PC-3 (cell line): ENCODE measurements at places on chromosomes 5 and 9. TPM values are rescaled to one million over a fixed set of nuclear protein-coding genes. Genes with fewer than 3 reads are reported as not detected.

Gene TMEM215
- not detected in 2 replicates for total RNA-seq

GRCh38 chr9:117987945-117988344 lies 283.7 kb downstream of the TLR4 start:
- DNase-seq = no peak
- no peaks in the 10 kb centered on the region for H3K36me3 ChIP-seq
- H3K4me1 ChIP-seq = no peaks in the 10 kb centered on the region
- no peak overlapping the region for H3K27ac ChIP-seq

DNA sequence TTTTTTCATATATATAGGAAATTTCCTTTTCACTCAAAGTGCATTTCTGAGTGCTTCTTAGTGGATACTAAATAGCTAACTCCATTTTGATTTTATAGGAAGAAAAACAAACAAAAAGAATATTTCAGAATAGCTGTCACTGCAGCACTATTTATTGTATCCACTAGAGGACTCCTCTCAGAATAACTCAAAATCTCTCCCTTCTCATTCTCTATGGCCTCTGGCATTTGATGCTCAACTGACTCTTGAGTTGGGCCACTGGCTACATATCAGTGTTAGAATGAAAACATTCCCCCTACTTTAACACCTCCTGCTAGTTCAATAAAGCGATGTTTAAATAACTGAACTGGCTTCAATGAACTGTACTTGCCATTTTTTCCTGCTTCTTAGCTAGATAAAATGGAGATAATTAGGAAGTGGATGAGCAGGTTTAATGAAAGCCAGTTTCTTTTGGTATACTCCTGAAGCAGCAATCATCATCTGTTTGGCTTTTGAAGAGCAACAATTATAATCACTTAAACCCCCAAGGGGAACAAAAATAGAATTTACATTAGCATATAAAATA lies 16.6 kb upstream of the ELAVL2 start:
- H3K36me3 ChIP-seq = no peaks in the 10 kb centered on the region
- H3K27me3 ChIP-seq = no peaks in the 10 kb centered on the region
- H3K4me3 ChIP-seq = no peak overlapping the region

DNA sequence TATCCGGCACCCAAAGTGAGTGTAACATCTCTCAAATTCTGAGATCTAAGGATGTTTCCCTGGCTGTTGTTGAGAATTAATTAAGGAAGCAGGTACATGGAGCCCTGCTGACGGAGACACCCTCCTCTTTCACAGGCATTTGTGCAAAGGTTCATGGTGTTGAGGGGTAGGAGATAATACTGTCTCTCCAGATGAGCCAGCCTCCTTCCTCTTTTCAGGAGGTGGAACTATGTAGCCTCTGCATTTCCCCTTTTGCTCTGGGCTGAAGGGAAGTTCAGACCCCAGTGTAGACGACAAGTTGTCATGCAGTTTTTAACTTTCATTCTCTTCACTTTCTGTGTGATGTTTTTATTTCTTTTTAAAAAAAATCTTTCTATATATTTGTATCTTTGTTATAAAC lies 107.5 kb downstream of the GALNT10 start:
- DNase-seq = no peak
- no peaks in the 10 kb centered on the region for H3K27me3 ChIP-seq
- peaks cover 31% of the 10 kb centered on the region for H3K36me3 ChIP-seq
- no peak overlapping the region for H3K4me3 ChIP-seq
- H3K4me1 ChIP-seq = peaks cover 29% of the 10 kb centered on the region
- H3K27ac ChIP-seq = no peak overlapping the region

Gene ZNF484
- total RNA-seq = 3.8 and 3.9 TPM in 2 replicates

Gene FGFR4
- 24.6 and 34.9 TPM in 2 replicates for total RNA-seq

Gene PLAC8L1
- total RNA-seq = 0.95 TPM in 1 of 2 replicates, not detected in the other

DNA sequence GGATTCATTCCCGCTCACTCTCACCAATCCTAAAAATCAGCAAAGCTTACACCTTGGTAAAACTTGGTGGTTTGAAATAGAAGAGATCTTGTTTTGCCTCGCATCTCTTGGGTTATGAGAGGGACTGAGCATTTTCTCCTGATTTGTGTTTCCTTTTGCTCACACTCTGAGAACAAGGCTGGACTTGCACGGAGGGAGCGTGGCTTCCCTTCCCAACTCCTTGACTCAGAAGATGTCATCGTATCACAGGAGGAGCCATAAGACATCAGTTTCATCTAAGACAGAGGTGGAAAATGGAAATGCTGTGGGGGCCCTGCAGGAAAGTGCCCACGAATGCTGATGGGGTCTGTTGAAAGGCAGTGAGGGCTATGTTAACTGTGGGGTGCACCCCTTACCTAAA lies 37.4 kb downstream of the CTSL start:
- no peak overlapping the region for H3K27ac ChIP-seq
- no peak overlapping the region for H3K4me3 ChIP-seq
- no peak for DNase-seq
- no peaks in the 10 kb centered on the region for H3K27me3 ChIP-seq

Gene SPATA6L
- total RNA-seq = 1.4 TPM in 1 of 2 replicates, not detected in the other

GRCh38 chr9:134360180-134360759 lies 34.0 kb downstream of the RXRA start:
- peaks cover 24% of the 10 kb centered on the region for H3K4me1 ChIP-seq
- H3K27me3 ChIP-seq = no peaks in the 10 kb centered on the region
- no peak overlapping the region for H3K27ac ChIP-seq
- DNase-seq = no peak

GRCh38 chr9:26261503-26262330 lies 583.5 kb upstream of the TUSC1 start:
- H3K36me3 ChIP-seq = no peaks in the 10 kb centered on the region
- H3K4me1 ChIP-seq = peaks cover 88% of the 10 kb centered on the region
- peak; percentile 86 for DNase-seq
- H3K4me3 ChIP-seq = peak overlapping the region; percentile 41; the same call in 1 of the 2 replicates
- peak overlapping the region; percentile 94 for H3K27ac ChIP-seq
- no peaks in the 10 kb centered on the region for H3K27me3 ChIP-seq

Gene SPARC
- 0.86 and 2.7 TPM in 2 replicates for total RNA-seq

GRCh38 chr5:166947045-166947444 lies 1344.4 kb upstream of the WWC1 start:
- H3K27me3 ChIP-seq = no peaks in the 10 kb centered on the region
- H3K36me3 ChIP-seq = no peaks in the 10 kb centered on the region
- no peak for DNase-seq
- no peaks in the 10 kb centered on the region for H3K4me1 ChIP-seq
- H3K4me3 ChIP-seq = no peak overlapping the region

DNA sequence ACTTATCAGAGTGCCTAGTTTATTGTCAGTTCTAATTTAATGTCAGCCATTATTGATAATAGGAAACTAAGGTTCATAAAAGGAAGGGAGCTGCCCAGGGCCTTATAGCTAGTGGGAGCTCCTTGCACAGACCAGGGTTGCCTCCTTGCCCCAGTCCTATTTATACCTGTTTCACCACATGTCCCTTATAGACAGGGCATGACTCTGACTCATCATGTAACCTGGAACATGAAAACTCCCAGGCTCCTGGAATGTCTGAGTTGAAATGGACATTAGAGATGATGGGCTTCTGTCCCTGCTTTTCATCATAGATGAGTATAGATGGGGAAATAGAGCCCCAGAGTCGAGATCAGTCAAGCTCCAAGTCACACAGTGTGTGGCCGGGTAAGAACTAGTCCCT lies 21.1 kb downstream of the FAT2 start:
- no peaks in the 10 kb centered on the region for H3K27me3 ChIP-seq
- H3K27ac ChIP-seq = peak overlapping the region; percentile 62
- H3K36me3 ChIP-seq = no peaks in the 10 kb centered on the region

Gene MEIKIN
- not detected in 2 replicates for total RNA-seq

DNA sequence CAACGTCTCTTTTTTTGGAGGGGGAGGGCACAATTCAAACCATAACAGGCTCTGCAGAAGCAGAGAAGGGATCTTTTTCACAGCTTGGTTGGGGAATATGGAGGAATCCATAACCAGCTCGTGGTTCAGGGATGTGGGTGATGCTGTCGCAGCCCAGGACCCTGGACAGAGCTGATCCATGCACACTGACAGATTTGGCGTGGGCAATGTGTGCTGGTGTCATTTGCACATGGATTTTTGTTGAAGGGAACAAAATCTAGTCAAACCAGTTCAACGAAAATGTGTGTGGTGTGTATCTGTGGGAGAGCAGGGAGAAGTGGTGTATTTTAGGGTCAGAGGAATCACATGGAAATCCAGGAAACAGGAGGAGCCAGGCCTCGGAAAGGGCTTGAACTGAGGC lies 4.2 kb downstream of the DOCK2 start:
- no peaks in the 10 kb centered on the region for H3K27me3 ChIP-seq
- no peak overlapping the region for H3K4me3 ChIP-seq
- no peak overlapping the region for H3K27ac ChIP-seq
- DNase-seq = peak; percentile 75
- peaks cover 11% of the 10 kb centered on the region for H3K4me1 ChIP-seq

GRCh38 chr5:116409591-116410296 lies 164.9 kb downstream of the SEMA6A start:
- H3K4me3 ChIP-seq = no peak overlapping the region
- H3K27ac ChIP-seq = no peak overlapping the region
- H3K4me1 ChIP-seq = no peaks in the 10 kb centered on the region
- H3K27me3 ChIP-seq = no peaks in the 10 kb centered on the region

GRCh38 chr9:124860582-124861341 lies 995 bp downstream of the RPL35 start:
- no peaks in the 10 kb centered on the region for H3K27me3 ChIP-seq
- H3K36me3 ChIP-seq = peaks cover 42% of the 10 kb centered on the region
- H3K4me1 ChIP-seq = peaks cover 26% of the 10 kb centered on the region
- peak overlapping the region; percentile 98 for H3K4me3 ChIP-seq
- DNase-seq = no peak
- H3K27ac ChIP-seq = peak overlapping the region; percentile 58

Gene SHISAL2B
- 0.62 TPM in 1 of 2 replicates, not detected in the other for total RNA-seq

DNA sequence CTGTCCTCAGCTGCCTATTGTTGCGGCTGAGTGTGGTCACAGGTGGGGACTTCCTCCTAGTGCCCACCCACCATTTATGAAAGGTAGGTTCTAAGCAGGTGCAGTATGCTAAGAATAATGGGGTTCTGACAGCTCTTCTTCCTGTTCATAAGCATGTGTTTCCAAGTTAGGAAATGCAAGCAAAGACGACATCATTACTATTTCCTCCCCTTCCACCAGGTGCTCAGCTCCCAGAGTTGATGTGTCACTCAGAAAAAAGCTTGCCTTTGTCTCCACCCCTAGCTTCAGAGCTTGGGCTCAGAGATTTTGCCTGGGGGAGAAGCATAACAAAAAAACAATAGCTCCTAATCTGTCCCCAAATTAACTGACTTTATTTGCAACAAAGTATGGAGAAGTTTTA lies 1076.7 kb downstream of the NR2F1-AS1 start:
- H3K27me3 ChIP-seq = no peaks in the 10 kb centered on the region
- no peaks in the 10 kb centered on the region for H3K4me1 ChIP-seq
- H3K4me3 ChIP-seq = no peak overlapping the region
- no peak overlapping the region for H3K27ac ChIP-seq
- DNase-seq = peak; percentile 27

- no peaks in the 10 kb centered on the region for H3K27me3 ChIP-seq
- H3K36me3 ChIP-seq = no peaks in the 10 kb centered on the region
- no peak for DNase-seq
Measured at GRCh38 chr9:135488527-135488926, 8.9 kb downstream of the PPP1R26 start.

- DNase-seq = no peak
- no peak overlapping the region for H3K4me3 ChIP-seq
- H3K27me3 ChIP-seq = no peaks in the 10 kb centered on the region
- no peak overlapping the region for H3K27ac ChIP-seq
- peaks cover 10% of the 10 kb centered on the region for H3K4me1 ChIP-seq
- no peaks in the 10 kb centered on the region for H3K36me3 ChIP-seq
Measured at GRCh38 chr5:133945568-133945967, 22.9 kb downstream of the C5orf15 start.

Gene KIF12
- total RNA-seq = 4.4 and 6.3 TPM in 2 replicates

DNA sequence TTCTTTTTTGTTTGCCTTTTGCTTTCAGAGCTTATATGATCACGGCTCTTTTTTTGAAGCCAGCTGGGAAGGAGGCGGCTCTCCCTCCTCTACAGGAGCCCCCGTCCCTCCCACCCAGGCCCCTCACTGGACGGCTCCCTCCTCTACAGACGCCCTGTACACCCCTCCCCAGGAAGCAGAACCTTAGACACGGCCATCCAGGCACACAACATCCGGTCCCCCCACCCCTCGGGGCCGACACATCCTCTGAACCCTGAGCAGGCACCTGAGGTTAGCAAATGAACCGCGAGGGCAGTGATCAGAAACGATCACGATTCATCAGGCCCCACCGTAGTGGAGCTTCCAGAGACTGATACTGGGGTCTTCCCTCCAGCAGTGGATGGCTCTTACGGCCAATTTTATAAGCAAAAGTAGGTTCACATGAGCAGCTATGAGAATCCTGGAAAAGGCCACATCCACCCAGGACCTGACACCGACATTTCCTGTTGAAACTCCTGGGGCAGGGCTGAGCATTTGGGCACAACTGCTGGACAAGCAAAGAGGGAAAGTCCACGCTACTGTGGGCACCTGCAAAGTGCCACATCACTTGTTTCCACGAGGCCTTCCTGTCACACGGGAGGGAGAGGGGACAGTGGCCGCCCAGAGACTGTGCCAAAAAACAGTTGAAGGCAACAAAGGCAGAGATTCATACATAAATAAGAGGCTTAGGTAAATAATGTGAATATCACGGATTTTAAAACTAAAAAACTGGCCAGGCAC lies 78.9 kb downstream of the SEMA4D start:
- H3K36me3 ChIP-seq = no peaks in the 10 kb centered on the region
- H3K27me3 ChIP-seq = no peaks in the 10 kb centered on the region
- H3K27ac ChIP-seq = no peak overlapping the region
- H3K4me3 ChIP-seq = no peak overlapping the region

Gene SNCAIP
- total RNA-seq = not detected in 2 replicates

DNA sequence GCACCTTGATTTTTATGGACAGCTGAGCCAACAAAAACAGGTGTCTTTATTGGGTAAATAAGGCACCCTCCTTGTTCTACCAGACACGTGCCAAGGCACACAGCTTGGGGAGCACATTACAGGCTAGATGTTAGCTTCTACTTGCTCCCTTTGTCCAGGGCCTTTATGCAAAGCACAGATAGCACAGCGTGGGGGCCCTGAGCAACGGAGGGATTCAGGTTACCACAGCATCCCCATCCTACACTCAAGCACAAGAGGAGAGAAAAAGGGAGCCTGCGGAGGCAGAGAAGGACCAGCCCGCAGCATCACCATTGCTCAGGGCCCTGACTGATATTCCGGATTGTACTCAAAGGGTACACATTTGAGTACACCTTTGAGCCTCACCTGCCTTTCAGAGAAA lies 181.7 kb upstream of the KIF2A start:
- DNase-seq = no peak
- no peaks in the 10 kb centered on the region for H3K36me3 ChIP-seq
- H3K27ac ChIP-seq = no peak overlapping the region
- no peaks in the 10 kb centered on the region for H3K27me3 ChIP-seq

- peaks cover 10% of the 10 kb centered on the region; the same call in 1 of the 2 replicates for H3K36me3 ChIP-seq
- no peak overlapping the region for H3K4me3 ChIP-seq
- H3K27me3 ChIP-seq = no peaks in the 10 kb centered on the region
- DNase-seq = no peak
Measured at GRCh38 chr9:38042626-38043357, 26.2 kb downstream of the SHB start.
